Activated T-cell treated with anti-CD3 and anti-CD28 coated beads for 24 hours (primary cell): ENCODE measurements at places on chromosomes 2 and 18.
A peak's percentile ranks its signal among the peaks of the same experiment; 100 is the strongest.

DNA sequence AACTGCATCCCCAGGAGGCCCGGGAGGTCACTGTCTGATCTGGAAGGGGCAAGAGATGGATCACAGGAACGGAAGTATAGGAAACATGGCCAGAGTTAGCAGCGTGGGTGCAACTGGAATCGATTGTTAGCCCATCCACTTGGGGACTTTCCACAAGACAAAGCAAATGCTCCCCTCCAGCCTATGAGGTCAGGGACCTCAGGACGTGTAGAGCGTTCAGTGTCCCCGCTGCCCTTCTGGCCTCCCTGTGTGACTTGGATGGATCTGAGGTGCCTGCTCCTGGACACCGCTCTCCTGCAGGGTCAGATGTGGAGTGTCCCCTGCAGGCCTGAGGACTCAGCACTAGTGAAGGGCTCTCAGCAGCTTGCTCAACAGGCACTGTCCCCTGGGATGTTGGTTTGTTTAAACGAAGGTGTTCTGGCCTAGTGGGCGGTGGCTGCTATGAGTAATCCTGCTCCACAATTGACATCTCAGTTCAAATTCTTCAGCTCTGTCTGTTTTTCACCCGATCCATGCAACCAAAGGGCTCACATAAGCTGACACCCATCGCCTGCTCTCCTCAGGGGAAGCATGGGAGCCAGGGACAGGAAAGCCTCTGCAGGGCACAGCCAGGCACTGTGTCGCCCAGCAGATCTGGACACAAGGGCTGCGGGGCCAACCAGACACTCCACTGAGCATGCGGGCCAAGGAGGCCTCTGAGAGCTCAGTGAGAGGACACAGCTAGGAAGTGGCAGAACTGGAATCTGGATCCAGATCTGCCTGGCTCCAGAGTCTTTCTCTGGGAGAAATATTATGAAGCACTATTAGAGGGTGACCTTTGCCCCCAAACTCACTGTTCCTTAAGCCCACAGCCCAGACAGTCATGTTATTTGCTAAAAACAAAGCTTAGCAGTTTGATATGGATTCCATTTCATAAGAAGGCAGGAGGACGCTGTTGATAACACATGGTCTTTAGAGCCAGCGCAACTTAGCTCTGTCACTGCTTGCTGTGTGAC, 78.5 kb downstream of the RHOB start:
- DNase-seq: no peak

GRCh38 chr2:64686283-64686956, 32.7 kb upstream of the SERTAD2 start:
- no peak for DNase-seq

- no peak for DNase-seq
These were observed 77.6 kb upstream of the OTOF start for GRCh38 chr2:26555246-26556133.

DNA sequence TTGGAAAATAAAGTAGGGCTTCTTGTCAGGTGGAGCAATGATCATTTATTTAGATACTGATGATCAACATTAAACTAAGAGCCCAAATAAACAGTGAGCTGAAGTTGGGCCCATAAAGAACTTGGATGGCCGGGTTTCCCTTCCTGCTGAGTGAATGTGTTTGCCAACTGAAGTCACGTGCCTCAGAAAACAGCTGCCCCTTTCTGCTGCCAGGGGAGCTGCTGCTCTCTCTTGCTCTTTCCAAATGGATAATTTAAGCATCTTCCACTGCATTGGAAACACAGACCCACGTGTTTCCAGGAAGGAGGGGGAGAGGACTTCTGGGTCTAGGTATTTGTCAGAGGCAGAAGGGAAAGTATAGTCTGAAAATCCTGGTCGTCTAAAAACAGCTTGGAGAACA, 22.9 kb upstream of the NCKAP5 start:
- DNase-seq: no peak

DNA sequence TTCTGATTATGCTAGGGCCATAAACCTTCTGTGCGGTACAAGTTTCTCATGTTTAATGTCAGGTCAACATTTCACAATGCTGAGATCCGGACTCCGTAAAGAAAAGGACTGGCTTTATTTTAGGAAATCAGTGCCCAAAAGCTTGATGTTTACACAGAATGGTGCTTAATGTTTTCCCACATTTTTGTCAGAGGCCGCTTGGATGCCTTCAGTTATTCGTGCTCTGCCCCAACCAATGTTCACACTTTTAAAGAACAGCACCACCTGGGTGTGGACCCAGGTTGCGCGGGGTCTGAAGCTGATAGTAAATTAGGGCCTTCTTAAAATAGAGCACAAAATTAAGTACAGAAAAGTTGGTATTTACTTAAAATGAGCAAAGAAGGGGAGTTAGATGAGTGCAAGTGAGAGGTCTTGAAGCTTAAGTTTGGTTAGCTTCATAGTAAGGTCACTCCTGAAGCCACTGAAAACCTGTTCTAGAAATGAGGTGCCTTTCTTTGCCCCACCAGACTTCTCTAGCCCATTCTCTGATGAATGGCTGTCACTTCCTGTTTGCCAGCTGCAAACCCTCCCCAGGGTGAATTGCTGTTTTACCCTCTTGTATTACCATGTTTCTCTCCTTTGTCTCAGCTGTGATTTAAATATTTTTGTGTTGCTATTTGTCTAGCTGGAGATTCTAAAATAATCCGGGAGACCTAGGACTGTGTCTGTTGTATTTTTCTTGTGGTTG, 20.5 kb downstream of the SLC3A1 start:
- no peak for DNase-seq

GRCh38 chr2:181393472-181393871, 63.7 kb upstream of the ITGA4 start:
- DNase-seq: no peak

DNA sequence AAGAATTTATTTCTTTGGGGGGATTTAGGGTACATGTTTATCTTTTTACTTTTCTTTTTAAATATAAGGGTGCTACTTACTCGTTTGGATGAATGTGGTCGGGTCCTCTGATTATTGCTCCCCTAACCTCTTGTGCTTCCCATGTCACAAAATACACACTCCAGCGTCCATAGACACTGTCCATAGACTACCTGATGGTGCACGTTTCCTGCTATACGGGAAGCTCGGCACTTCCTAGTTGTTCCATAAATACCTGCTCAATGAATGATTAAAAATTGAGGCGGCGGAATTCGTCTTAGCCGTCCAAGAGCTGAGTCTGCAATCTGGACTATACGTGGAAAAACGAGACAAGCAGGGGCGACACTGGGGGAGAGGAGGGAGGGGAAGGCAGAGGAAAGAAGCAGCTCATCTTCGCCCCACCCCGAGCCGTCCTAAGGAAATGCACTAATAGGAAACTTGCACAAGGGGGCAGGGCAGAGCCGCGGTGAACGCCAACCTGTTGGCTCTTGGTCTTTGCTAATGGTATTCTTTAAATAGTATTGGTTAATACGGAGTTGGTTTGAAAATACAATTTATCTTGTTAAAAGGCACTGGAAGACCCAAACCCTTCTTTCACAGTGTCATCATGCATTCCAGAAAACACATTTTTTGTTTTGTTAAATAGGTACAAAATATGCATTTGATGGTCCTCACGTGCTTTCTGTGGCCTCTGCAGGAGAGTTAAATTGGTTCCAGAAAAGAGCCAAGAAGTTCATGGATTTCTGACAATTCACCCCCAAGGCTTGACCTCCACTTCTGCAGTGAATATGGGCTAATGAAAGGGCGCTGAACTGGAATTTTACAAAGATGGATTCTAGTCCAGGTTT, 73.0 kb upstream of the KCTD1 start:
- DNase-seq: no peak

- no peak for DNase-seq
These were observed 7.6 kb upstream of the MEIS1 start for GRCh38 chr2:66427300-66427699.

DNA sequence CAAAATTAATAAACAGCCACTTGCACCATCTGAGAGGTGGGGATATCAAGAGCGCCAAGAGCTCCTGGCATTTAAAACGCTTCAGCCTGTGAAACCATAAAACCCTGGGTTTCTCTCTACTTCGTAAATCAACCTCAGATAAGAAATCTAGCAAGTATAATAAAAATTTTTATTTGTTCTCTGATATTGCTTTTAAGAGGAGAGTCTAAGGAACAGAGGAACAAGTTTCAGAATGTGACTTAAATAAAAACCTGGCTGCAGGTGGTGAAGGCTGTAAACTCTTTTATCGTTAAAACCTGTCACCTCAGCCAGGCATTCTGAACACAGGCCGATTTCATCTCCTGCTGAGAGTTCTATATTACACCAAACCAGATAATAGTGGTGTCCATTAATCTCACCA, 9.9 kb downstream of the DYTN start:
- no peak for DNase-seq

DNA sequence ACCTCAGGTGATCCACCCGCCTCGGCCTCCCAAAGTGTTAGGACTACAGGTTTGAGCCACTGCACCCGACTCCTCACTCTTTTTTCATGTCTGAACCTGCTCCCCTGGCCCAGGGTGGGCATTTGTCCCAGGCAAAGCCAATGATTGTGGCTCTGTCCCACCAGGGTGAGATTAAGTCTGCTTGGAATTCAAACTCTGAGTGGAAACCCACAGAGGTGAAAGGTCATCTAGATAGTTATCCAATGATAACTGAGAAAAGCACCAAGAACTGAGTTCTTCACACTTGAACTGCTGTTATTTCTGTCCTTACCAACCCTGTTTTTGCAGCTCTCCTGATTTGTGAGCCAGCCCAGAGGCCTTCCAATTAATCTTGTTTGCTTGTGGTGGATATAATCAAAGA, 62.4 kb upstream of the ACVR1 start:
- DNase-seq: no peak

DNA sequence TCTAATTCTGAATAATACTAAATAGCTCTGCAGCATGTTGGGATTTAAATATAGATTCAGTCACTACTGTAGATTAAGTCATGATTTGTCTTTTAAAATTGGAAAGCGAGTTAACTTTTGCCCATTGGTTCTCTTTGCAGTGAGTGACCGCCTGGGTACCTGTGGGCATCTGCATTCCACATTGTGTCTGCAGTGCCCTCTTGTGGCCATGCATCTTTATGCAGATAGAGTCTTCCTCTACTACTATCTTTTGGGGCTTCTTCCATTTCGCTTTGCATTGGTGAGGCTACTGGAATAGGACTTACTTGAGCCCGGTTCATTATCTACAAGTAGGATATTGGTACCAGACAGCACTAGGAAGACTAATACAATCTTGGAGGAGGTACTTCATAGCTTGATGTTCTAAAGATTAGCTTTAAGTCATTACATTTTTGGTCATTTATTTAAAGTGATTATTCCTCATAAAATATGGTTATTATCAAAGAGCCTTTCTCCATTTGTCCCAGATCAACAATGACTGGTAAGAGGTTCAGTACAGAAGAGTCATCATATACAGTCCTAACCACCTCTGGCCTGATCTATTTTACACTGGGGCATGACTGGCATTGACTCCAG, 203.0 kb downstream of the SOCS6 start:
- peak; percentile 39 for DNase-seq

DNA sequence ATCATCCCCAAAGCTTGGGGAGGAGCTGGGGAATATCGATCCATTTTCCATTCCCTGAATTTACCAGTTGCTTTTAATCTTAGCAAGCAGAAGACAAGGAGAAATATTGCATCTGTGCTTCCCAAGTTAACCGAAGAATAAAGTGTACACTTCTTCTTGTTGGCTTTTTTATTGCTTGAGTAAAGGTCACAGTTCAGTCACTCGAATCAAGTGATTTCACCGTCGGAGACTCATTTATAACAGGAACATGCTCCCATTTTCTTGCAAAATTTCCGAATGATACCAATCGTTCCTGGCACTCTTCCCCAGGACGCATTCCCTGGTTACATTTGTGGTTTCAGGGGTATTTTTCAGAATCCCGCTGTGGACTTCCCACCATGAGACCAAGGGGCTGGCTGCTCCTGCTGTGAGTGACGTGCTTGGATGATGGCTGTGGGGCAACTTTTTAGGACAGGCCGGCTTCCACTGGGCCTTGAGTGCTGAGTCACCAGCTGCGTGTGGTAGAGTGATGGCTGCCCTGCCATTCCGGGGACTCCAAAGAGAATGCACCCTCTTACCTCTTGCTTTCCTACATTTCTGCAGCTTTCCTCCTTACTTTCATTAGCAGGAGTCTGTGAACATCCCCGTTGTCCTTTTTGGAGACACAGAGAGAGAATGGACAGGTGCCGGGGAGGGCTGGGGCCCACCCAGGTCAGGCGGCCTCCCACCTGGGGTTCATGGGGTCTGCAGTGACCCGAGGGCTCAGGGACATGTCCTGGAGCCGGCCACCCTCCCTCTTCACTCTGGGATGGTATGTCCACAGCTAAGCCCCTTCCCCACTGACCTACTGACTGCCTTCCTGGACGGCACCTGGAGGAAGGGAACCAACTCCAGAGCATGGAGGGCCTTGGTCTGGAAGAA, 60.7 kb upstream of the HDAC4 start:
- DNase-seq: no peak

DNA sequence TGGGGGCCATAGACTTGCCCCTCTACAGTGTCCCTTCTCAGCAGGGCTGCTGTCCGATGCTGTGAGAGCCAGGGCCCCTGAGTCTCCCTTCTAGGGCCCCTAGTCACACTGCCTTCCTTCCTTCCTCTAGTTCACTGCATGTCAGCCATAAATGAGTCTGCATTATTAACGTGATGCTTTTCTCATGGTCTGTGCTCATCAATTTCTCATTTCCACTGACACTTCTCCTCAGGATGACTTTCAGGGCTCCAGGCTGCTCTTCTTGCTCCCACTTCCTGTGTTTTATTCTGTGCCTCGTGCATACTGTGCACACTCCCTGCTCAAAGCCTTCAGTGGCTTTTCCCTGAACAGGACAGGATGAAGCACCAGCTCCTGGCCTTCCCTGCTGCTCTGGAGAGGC, 146.5 kb downstream of the FAM210A start:
- DNase-seq: no peak

GRCh38 chr2:201220102-201220570, 37.2 kb downstream of the CASP10 start:
- no peak for DNase-seq

DNA sequence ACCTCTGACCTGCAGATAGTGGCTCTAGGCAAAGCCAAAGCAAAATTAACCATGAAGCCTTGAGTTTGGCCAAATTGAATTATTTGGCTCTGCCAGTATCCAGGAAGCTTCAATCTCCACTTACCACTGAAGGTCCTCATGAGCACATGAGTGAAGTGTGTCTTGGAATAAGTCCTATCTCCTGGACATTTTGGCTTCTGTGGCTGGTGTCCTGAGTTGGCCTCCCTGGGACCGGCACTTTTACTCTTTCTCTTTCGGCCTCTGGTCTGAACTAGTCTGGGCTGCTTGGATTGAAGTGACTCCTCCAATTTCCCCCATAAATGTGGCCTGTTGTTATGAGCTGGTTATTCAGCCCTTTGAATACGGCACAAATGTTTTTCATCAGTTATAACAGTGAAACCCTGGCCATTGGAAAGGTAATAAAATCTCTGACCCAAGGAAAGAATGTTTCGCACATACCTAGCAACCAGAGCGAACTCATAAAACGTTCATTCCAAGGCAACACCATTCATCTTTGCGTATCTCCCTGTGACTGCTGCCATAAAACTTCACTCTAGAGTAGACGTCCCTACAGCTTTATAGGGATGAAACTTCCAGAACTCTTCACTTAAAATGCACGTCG, 216.4 kb downstream of the LPIN1 start:
- no peak for DNase-seq
